LNCaP clone FGC (cell line): ENCODE measurements at places on chromosomes 3 and 15.
A peak's percentile ranks its signal among the peaks of the same experiment; 100 is the strongest.

DNA sequence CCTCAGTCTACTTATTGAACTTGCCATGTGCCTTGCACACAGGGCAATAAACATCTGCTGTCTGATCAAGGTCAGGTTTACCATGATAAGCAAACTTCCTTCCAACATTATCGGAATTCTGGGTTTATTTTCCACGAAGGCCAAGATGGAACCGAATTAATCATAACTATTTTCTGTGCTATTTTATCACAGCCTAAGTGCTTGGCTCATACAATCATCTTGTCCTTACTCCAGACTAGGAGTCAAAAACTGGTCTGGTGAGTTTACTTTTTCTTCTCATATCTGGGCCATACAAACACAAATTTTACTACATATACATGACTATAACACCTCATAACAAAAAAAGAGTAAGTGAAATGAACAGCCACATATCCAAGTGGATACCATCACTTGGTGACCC is 2.3 kb downstream of the FBN1 start:
- DNase-seq = peak; percentile 58

- DNase-seq = no peak
Observed at GRCh38 chr3:125381314-125381713, 6.2 kb upstream of the ZNF148 start.

- DNase-seq = no peak
Observed at GRCh38 chr3:111616417-111617105, 21.4 kb upstream of the ZBED2 start.

GRCh38 chr15:78206326-78207109 is 27.8 kb downstream of the ACSBG1 start:
- no peak for DNase-seq

DNA sequence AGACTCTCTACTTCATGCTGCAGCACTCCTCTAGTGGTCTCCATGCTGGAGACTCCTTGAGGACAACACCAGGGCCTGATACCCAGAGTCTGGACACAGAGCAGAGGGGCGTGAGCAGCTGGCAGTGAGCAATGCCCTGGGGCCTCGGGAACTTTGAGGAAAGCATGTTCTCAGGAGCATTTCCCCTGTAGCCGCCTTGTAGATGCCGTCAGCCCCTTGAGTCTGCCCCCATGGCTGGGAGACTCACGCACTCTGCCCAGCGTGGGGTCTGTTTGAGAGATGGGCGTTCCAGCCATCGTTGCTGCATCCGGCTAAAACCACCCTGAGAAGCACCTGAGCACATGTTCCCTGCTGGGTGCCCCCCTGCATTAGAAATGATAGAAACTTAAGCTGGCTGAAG is 56.8 kb downstream of the PLXNA1 start:
- DNase-seq = no peak

- no peak for DNase-seq
Observed at GRCh38 chr15:87816811-87817210, 439.7 kb downstream of the NTRK3 start.

GRCh38 chr15:28984421-28985315 is 98.9 kb downstream of the APBA2 start:
- DNase-seq = no peak

DNA sequence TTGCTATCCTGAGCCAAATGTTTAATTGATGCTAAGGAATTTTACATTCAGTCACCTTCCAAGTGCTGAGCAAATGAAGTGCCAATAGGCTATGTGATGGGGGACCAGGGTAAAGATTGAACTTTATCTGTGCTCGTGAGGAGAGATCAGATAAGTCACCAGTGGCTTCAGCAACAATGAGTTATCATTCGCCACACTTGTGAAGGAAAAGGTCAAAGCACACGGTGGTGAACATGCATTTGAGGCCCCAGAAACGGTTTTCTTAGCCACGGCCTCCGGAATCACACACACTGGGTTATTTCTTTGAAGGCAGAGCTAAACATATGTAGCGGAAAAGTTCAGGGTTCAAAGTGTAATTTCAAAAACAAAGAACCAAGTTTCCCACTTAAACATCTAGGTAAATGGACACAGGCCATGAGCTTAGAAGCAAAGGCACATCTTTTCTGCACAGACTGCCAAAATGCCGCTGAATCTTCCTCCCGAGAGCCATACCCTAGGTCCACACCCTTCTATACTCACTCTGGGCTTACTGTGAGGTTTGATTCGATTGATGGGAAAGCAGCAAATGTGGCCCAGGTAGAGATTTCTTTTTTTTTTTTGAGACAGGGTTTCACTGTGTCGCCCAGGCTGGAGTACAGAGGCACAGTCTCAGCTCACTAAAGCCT is 268.5 kb downstream of the SHQ1 start:
- no peak for DNase-seq

DNA sequence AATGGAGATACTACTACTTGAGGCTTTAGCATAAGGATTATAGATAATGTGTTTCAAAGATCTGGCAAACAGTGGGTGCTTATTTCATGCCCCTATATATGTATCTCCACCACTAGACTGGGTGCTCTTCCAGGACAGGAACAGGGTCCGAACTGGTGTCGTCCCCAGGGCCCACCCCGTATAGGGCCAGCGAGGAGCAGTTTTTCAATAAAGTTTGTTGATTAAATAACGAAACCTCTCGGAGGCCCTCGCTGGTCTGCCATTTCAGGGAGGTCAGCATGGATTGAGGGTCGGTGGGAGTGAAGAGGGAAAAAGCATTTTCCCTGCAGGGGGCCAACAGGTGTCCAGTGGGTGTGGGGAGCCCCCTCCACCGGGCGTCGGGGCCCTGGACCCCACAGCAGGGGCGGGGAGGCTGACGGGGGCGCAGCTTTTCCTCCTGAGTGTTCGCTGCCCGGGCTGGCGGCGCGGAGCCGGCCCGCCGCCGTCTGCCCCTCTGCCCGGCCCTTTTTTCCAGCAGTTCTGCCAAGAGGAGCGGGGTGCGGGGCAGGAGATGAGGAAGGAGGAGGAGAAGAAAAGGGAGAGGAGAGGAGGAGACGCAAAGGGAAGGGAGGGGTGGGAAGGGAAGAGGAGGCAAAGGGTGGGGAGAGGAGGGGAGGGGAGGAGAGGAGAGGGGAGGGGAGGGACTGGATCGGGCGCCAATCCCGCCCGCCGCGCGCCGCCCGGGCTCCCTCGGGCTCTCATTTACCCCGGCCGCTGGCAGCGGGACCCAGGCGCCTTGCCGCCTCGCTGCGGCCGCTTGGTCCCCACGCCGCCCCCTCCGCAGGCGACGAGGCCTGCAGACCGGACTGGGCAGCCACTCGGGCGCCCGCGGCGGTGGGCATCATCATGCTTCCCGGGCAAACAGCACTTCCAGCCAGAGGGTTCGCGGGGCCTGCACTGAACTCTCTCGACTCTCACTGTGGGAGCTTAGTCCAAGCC is 66.3 kb downstream of the ISG20 start:
- DNase-seq = no peak

- no peak for DNase-seq
Observed at GRCh38 chr15:52745326-52746161, 44.6 kb downstream of the ONECUT1 start.

DNA sequence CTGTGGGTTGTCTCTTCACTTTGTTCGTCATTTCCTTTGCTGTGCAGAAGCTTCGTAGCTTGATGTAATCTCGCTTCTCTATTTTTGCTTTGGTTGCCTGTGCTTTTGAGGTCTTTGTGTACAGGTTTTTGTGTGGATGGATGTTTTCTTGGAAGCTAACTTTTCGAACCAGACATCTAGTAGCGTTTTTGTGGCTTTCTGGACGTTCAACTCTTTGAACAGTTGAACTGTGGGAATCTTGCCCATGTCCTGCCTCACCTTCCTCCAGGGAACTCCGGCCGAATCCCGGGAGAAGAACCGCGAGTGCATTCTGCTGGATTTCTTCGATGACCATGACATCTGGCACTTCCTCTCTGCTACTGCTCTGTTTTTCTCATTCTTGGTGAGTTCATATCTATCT is 70.6 kb downstream of the USF3 start:
- DNase-seq = no peak

- DNase-seq = no peak
Observed at GRCh38 chr3:72617424-72618024, 230.7 kb downstream of the SHQ1 start.

- DNase-seq = no peak
Observed at GRCh38 chr15:51163843-51164242, 69.1 kb upstream of the TNFAIP8L3 start.

- DNase-seq = no peak
Observed at GRCh38 chr3:36842275-36842674, 77.9 kb upstream of the DCLK3 start.

- DNase-seq = peak; percentile 99
Observed at GRCh38 chr3:8443829-8444791, 57.5 kb upstream of the LMCD1 start.

GRCh38 chr3:141498598-141499223 is 11.9 kb downstream of the RASA2 start:
- peak; percentile 46 for DNase-seq

DNA sequence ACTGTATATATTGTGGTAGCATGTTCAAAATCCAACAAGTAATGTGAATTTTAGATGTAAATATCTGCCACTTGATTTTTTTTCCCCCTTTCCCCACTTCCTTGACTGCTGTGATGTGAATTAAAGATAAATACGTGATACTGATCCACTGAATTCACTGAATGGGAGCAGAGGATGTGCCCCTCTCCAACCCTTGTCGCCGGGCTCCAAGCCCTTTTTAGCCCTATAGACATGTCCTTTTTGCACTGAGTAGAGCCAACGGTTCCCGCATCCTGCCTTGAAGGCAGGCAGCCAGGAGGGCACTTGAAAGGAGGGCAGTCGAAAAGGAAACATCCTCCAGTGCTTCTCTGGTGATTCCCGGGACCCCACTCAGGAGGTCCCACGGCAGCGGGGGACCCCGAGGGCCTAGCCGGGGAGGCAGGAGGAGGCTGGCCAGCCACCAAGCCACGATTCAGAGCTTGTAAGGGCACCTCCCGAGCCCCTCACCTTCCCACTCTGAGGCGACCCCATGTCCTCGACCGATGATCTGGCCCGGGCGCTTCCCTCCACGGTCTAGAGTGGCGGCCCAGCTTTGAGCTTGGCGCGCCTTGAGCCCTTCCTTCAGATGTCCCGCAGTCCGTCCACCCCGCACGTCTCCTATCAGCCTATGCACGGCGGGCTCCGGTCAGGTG is 901 bp upstream of the MANF start:
- no peak for DNase-seq

DNA sequence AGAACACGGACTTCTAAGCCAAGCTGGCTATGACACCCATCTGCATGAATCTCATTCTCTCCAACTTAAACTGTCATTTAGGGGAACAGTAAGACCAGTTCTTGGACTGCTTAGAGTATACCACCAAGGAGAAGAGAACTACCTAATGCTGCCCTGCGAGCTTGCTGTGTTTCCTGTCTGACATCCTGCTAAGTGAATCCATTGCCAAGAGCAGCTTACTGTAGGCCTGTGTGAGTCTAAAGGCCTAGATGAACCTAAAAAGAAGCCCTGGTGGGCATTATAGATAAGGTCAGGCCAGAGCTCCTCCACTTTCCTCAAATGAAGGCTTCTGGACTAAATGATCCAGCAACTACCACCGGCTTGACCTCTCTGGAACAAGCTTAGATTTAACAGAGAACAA is 15.0 kb downstream of the LZTFL1 start:
- DNase-seq = no peak

DNA sequence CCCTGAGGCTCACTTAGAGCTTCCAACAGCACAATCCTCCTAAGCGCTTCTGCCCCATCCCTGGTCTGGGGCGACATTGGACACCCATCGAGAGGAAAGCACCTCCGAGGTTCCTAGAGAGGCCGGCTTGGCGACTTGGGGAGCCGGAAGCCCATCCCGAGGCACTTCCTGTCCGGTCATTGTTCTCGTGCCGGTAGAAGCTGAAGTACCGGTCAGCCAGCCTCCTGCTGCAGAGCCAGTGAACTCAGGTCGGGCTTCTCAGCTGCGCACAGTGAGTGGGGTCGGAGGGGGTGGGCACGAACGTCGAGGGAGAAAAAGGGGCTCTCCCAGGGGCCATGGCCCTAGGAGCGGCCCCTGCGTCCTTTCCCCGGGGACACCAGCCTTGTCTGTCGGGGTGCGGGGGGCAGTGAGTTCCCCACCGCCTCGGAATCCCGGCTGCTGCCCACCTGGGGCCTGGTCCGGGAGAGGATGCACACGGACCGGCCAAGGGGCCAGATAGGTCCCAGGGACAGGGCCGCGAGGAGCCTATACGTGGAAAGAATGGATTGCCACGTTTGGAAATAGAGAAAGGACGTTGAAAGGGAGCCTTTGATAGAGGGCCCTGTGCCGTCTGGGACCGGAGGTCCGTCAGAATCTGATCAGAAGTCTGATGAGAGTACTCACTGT is at the start of gene ZNF35:
ZNF35 (plus strand) TSS at position 169 of the 666 bp plus-strand sequence. CDS start 2,336 bp downstream, outside the sequence.
- DNase-seq = peak; percentile 67

DNA sequence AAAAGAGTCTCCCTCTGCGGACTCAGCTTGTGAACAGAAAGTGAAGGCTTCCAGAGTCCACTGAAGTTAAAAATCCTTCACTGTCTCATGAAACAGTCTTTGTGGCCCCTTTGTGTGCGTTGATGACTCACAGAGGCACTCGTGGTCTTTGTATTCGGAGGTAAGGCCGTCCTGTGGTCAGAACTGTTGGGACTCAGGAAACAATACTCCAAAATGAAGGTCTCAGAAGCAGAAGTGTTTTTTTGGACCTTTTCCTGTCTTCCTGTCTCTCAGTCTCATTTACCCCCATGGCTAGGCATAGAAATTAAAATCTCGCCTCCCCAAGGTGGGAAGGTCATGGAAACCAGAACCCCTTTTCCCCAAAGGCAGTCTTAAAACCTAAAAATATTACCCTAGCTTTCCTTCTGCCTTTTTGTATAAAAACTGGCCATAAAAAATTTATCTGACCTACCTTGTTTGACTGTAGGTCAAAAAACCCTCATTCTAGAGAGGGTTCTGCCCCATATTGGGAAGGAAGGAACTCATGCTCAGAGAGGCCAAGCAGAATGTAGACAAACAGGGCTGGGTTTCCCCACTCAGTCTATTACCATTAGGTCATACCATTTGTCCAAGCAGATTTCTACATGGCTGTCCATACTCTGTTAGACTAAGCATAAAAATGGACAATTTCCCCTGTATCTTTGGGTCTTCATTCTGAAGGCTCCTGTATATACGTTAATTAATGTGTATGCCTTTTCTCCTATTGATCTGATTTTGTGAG is 19.1 kb upstream of the EPB42 start:
- DNase-seq = no peak

DNA sequence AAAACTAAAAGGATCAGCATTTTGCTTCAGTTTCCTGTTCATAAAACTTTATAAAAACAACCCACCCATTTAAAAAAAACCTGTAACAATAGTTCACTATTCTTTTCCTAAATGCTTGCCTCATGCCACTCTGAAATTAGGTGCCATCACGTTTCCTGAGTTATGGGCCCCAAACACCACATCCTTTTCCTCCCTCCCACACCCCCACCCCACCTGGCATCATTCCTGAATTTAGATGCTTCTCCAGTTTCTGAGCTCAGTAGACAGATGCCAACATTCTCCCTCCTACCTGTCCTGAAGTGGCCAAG is 11.9 kb upstream of the ARHGEF3 start:
- DNase-seq = no peak

DNA sequence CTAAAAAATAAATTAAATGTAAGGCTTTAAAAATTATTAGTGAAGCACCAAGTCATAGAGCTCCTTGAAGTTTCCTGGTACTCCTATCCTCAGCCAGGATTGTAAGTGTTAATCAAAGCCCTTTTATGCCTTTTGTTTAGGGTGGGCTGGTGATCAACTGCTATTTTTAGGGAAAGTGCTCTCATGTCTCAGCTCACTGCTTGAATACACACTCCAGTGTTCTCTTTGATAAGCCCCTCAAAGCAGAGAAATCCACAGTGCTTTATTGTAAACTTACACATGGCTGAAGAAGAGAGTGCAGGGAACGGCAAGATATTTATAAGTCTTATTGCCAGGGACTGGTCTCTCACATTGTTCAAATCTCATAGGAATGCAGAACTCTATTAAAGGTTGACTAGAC is 156.4 kb upstream of the AZI2 start:
- DNase-seq = no peak

GRCh38 chr3:14923476-14923875 is 23.9 kb upstream of the NR2C2 start:
- no peak for DNase-seq
